ENCODE measurements at places on chromosomes 16 and 17.

DNA sequence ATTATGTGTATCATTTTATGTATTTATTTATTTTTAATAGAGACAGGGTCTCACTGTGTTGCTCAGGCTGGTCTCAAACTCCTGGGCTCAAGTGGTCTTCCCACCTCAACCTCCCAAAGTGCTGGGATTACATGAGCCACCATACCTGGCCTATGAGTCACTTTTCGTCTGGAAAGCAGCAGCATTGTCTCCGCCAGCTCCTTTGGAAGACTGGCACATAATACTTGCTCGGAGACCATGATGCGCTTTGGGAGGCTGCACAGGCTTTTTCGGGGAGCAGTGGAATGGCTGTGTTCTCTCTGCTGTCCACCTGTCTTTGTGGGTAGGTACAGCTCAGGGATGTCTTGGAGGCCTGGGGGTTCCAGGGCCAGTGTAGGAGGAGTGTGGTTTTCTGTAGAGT is 102.2 kb downstream of the AATF start:
- no peak for DNase-seq

DNA sequence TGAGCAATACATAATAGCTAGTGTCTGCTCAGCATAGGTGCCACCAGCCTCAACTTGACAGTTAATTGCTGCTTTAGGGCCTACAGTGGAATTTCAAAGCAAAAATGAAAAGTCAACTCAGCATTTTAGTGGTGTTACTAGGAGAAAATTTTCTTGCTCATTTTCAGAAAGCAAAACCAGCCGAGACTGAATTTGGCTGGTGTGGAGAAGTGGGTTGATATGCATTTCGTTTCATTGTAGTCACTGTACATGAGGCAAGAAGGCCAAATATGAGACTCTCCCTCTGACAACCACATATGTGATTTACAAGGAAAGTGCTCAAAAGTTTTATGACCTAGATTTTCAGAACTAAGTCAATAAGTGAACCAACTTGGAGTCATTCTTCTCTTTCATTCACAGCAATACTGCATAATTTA is 54.0 kb downstream of the DUSP14 start:
- peak; percentile 24 for DNase-seq

- DNase-seq = no peak
Measured at GRCh38 chr16:12489357-12489990, 314.2 kb downstream of the CPPED1 start.

GRCh38 chr17:7392696-7393612 is 1.4 kb downstream of the PLSCR3 start:
- no peak for DNase-seq
